ENCODE measurements at places on chromosomes 11 and 22. TPM values are rescaled to one million over a fixed set of nuclear protein-coding genes. Genes with fewer than 3 reads are reported as not detected.

KRTAP5-1 gene
- not detected for total RNA-seq

DNA sequence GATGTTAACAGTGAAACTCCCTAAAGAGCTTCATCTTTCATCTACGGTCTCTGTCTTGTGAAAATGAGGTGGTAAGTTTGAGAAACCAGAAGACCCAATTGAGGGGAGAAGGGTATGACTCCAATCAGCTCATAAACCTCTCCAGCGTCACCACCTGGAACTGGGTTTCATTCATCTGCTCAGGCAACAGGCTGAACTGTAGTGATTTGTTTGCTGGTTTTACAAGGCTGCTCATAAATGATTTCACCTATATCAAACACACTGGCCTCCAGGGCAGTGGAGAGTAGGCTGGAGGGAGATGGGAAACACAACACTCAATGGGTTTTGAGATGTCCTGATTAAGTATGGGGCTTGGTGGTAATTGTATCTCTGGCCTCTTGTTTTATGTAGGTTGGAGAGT, 79.0 kb downstream of the EFCAB6 start:
- DNase-seq = no peak

GRCh38 chr11:10719616-10720015, 26.1 kb upstream of the IRAG1 start:
- DNase-seq = no peak

GRCh38 chr11:12480401-12480800, 103.0 kb downstream of the PARVA start:
- no peak for DNase-seq

DNA sequence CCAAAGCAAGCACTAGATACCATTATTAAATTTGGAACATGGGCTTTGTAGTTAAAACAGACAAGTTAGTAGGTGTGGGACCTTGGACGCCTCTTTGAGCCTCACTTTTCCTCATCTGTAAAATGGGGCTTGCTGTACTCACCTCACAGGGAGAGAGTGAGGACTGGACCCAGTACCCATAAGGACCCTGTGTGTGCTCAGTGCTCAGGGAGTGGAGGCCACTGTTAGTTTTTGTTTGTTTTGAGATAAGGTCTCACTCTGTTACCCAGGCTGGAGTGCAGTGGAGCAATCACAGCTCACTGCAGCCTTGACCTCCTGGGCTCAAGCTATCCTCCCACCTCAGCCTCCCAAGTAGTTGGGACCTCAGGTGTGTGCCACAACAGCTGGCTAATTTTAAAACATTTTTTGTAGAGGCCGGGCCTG, 8.9 kb downstream of the RAPSN start:
- no peak for DNase-seq

DNA sequence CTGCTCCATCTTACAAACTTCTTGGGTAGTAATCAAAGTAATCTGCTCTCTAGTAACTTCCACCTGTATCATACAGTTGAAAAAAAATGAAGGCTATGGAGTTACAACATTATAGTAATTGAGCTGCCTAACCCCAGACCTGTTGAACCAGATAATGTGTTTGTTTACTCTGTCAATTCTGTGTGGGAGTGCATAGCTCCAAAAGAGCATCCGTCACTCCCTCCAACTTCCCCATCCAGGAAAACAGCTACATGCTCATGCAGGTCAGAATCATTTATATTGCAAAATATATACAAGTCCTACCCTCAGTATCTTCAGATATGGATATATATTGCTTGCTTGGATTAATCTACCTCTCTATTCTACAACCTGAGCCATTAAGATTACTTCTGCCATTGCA, 244.0 kb upstream of the ANO5 start:
- DNase-seq = no peak

DNA sequence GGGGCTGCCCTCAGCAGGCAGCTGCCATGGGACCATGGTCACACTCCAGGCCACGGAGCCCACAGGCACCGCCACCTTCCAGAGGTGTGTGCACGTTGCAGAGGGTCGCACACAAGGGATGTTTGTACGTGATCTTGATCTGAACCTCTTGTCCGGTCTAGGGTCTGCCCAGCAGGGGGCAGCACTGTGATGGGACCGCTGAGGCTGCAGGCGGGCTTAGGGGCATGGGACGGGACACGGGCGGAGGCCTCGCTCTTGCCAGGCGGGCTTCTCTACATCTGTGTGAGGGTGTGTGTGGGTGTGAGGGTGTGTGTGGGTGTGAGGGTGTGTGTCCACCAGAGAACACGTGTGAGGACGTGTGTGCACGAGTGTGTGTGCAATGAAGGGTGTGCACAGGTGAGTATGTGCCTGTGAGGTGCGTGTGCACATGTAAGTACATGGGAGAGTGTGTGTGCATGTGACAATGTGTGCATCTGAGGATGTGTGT, 52.4 kb downstream of the CACNA1I start:
- peak; percentile 73 for DNase-seq

DNA sequence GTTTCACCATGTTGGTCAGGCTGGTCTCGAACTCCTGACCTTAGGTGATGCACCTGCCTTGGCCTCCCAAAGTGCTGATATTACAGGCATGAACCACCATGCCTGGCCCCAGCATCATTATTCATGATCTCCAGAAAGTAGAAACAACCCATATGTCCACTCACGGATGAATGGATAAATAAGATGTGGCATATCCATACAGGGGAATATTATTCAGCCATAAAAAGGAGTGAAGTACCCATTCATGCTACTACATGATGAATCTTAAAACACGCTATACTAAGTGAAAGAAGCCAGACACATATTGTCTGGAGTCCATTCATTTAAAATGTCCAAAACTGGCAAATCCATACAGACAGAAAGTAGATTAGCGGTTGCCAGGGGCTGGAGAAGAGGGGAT, 79.9 kb upstream of the TCF20 start:
- no peak for DNase-seq

GRCh38 chr11:65169164-65169641, 830 bp upstream of the SPDYC start:
- no peak for DNase-seq

DNA sequence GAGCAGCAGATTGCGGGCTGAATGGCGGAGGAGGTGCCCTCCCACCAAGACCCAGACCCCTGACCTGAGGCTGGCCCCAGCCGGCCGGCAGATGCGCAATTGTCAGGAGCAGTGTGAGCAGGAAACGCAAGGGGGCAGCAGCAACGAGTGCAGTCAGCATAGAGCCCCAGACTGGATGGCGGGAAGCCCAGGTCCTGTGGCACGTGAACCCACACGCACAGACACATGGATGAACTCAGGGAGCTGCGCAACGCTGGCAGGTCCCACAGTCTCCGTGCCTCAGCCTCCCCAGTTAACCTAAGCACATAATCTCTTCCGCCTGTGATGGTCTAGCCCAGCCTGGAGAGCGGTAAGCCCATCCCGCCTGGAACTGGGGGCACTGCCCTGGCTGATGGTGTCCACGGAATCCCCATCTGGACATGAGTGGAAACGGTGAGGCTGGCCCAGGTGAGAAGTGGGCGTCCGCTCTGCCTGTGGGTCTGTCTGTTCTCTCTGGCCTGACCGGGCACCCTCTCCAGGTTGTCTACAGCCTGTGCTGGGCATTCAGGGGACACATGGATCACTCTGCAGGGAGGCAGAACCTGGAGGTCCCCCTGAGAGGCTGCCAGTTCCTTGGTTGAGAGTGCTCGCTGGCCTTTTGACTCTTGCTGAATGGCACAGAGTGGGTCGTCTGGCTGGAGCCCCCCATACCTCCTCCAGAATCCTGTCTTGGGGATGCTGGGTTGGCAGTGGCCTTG, 626 bp upstream of the TBX10 start:
- DNase-seq = peak; percentile 59
